ENCODE measurements at places on chromosomes 4 and X. TPM values are rescaled to one million over a fixed set of nuclear protein-coding genes. Genes with fewer than 3 reads are reported as not detected.

The CLDN34 gene
- total RNA-seq, result not detected

The GLRA2 gene
- not detected for total RNA-seq

The FUNDC2 gene
- total RNA-seq, result 85.3 TPM

The CFAP299 gene
- not detected for total RNA-seq

The RHOXF2B gene
- not detected for total RNA-seq

The ANOS1 gene
- 2.3 TPM for total RNA-seq

The LRIT3 gene
- 0.26 TPM for total RNA-seq

The HSFX1 gene
- total RNA-seq, result 2.2 TPM

The ANXA3 gene
- total RNA-seq, result 5.3 TPM

The NLGN4X gene
- 1.6 TPM for total RNA-seq

DNA sequence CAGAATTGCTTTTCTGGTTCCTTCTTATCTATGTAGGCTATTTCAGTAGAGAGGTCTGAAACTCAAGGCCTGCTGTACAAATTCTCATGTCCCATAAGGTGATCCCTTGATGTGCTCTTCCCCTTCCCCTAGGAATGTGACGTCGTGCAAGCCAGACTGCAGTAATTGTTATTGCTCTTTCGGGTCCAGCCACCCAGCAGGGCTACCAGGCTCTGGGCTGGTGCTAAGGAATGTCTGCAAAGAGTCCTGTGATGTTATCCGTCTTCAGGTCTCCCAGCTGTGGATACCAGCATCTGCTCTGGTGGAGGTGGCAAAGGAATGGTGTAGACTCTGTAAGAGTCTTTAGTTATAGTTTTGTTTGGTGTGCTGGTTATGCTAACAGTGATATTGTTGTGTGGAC lies 378.7 kb downstream of the C4orf33 start:
- DNase-seq, result no peak

DNA sequence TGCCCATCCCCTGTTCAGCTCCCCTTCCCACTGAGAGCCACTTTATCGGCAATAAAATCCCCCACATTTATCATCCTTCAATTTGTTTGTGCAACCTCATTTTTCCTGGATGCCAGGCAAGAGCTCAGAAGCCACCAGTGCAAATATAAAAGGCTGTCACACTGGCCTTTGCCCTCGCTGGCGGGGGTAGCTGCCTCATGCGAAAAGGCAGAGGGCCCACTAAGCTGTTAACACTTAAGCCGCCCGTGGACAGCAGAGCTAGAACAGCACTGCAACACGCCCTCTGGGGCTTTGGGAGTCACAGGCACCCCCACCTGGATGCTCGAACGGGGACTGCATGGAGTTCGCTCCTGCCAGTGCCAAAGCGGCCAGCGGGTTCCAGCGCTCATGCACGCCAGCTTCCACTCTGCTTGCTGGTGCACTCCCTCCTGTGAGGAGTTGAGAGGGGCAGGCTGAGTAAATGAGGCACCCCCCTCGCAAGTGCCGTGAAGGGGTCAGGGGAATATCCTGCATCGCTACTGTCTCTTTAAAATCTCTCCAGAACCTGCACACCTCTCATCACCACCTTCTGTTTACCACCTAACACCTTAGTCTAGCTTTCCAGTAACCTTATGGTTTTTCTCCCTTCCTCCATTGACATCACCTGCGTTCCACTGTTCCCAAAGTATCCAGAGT lies 99.5 kb downstream of the SORBS2 start:
- DNase-seq, result no peak

- peak; percentile 81 for DNase-seq
These were observed 111.0 kb downstream of the DHX15 start for GRCh38 chr4:24473309-24473721.

DNA sequence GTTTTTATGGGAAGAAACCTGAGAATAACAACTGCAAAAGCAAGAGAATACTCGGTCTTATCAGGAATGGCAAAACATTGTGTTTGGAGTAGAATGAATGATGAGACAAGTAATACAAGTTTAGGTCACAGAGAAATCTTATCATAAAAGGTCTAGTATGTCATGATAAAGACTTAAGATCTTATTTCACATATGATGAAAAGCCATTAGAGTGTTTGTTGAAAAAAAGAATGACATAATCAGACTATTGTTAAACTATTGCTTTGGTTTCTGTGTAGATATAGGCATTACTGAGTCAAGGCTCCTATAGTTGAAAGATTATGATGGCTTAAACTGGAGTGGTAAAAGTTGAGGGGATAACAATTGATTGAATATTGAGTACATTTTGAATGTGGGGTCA lies 603.6 kb downstream of the CCSER1 start:
- no peak for DNase-seq

GRCh38 chrX:72254816-72255215 lies 16.0 kb upstream of the ERCC6L start:
- no peak for DNase-seq

DNA sequence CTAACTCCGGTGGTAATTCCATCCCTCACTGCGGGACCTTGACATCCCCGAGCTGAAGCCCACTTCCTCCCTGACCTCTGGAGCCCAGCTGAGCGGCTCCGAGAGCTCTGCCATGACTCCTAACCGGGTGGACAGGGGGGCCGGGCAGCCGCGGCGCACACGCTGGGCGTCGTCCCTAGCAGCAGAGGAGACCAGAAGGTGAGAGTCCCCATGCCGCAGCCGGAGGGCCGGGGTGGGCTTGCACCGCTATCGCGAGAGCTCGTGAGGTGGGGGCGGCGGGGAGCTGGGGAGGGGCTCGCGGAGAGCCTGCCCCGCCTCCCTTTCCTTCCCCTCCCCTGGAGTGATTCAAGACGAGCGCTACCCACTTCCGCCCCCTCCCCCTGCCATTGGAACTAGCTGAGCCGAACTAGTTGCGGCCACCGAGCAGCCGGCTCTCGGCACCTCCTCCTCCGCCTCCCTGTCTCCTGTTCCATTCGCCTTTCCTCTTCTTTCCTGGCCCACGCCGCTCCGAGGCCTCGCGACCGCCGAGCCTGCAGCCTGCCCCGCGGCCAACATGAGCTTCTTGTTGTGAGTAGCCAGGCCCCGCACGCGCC lies at the start of gene MOB1B:
Gene MOB1B (plus strand): TSS at position 386 of the 593 bp plus-strand sequence. CDS start 168 bp downstream, at position 554.
- peak; percentile 93 for DNase-seq

- DNase-seq, result no peak
These were observed 389.6 kb upstream of the IGFBP7 start for GRCh38 chr4:57499786-57500185.

- no peak for DNase-seq
These were observed 1.1 kb upstream of the ATP11C start for GRCh38 chrX:139933904-139934303.

GRCh38 chrX:19810802-19811201 lies 76.6 kb downstream of the SH3KBP1 start:
- no peak for DNase-seq

GRCh38 chr4:180550106-180550505 lies 1693.1 kb upstream of the TENM3 start:
- no peak for DNase-seq

DNA sequence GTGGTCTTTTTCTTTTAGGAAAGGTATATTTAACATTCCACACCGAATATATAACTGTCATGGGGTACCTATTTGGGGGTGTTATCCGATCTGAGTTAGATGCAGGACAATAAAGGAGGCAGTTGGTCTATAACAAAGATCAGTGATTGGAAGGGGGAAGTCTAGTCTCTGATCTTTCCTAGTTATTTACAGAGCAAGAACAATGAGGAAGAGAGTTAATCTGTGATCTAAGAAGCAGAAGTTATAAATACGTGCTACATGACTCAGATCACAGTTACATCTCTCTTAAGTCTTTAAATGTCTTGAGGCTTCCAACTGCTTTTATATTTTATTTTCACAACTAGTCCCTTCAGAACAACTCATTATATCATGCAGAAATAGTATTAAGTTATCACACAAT lies 33.2 kb upstream of the ARMCX4 start:
- no peak for DNase-seq

GRCh38 chr4:152927737-152928136 lies 8.4 kb upstream of the FHDC1 start:
- DNase-seq, result no peak

DNA sequence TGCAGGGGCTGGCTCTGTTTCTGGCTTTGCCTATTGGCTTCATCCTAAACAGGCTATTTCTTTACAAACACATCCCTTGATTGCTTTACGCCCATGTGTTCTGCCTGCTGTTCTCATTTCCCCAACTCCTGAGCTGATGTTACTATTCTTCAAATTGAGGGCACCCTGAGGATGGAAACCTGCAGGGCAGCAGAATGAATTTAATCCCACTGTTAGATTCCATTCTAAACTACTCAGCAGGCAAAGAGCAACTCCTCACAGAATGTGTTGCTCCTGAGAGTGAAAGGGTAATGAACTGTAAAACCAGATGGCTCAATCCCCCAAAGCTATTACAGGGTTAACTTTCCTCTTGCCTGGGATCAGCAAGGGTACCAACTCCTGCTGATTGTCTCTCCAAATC lies 75.7 kb downstream of the ANKRD50 start:
- no peak for DNase-seq

DNA sequence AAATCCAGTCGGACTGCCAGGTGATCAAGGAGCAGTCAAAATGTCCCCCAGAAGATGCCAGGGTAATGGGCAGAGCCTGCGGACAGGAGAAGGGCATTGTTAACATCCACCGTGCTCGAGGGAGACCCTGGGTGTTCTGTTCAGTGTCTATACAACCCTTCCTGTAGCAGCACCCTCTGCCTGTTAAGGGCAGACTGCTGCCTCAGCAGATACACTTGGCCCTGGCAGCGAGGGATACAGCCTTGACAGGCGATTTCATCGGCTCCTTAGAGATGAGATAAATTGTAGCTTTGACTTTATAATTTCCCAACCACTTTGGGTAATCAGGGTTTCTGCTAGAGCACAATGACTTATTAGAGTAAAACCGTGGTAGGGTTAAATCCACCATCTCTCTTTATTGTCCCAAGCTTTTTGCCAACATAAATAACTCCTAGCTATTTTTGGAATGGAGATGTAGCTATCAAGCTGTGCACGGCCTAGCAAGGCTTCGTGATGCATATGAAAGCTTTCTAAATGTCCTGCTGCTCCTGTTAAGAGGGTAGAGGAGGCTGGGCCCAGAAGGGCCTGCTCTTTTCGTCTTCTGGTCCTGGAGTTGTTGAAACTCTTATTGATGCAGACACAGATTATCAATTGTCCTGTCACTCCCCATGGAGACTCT lies 195.9 kb downstream of the CPEB2 start:
- no peak for DNase-seq

DNA sequence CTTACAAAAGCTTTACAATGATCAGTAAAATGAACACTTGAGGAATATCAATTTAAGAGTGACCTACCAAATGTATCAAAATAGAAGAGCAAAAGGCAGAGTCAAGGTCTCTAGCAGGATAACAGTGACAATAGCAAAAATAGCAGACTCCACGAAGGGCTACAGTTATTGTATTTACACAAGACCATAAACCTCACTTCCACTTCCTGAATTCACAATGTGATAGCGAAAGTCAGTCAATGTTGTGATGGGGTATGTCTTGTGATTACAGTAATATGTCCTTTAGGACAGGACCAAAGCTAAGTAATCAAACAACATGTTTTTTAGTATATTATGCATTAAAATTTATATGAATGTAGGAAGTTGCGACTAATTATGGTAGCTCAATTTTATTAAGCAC lies 139.6 kb downstream of the IQCM start:
- no peak for DNase-seq

DNA sequence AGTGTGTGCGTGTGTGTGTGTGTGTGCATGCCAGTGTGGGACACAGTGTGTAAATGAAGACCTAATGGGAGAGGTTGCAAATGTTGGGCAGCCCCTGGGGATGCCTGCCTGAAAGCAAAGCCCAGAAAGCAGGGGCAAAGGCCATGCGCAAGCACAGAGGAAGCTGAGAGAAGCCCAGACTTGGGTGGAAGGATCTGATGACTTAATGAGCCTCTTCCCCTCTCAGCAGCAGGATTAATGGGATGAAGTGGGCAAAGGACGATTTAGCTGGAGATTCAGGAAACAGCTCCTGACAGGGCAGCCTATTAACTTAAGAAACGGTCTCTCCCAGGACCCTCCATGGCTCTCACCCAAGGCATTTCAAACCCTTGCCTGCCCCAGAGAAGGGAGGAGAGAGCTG lies 107.3 kb downstream of the EFNB1 start:
- DNase-seq, result no peak

GRCh38 chrX:28552322-28552721 lies 34.9 kb upstream of the IL1RAPL1 start:
- no peak for DNase-seq

- no peak for DNase-seq
These were observed 35.5 kb upstream of the GPC3 start for GRCh38 chrX:134020910-134021309.

GRCh38 chrX:153539171-153539978 lies 21.9 kb downstream of the ATP2B3 start:
- DNase-seq, result peak; percentile 78

- no peak for DNase-seq
These were observed 331.0 kb upstream of the EMCN start for GRCh38 chr4:100848841-100849240.

DNA sequence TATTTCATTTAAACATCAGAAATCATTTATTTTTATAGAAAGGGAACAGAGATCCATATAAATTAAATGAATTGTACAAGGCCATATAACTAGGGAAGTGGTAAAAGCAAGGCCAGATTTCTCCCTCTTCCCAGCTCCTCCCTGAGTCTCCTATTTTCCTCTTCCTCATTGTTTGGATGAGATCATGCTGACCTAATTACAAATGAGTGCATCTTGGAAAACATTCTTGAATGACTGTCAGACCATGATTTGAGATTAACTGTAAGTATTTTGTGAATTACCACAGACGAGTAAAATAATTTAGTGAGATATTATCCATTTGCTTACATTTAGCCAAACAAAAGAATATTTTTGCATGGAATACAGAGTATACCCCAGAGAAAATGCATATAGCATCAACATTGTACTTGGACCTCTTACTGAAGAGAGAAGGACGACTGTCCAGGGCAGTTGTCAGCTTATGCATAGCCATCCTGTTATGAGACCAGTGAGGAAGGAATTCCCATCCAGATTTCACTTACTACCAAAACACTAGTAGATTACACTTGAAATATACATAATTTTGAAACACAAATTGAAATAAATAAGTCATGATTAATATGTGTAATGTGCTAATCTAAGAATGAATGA lies 47.3 kb downstream of the SLAIN2 start:
- no peak for DNase-seq

- DNase-seq, result no peak
These were observed 30.3 kb downstream of the PDS5A start for GRCh38 chr4:39947417-39947816.

DNA sequence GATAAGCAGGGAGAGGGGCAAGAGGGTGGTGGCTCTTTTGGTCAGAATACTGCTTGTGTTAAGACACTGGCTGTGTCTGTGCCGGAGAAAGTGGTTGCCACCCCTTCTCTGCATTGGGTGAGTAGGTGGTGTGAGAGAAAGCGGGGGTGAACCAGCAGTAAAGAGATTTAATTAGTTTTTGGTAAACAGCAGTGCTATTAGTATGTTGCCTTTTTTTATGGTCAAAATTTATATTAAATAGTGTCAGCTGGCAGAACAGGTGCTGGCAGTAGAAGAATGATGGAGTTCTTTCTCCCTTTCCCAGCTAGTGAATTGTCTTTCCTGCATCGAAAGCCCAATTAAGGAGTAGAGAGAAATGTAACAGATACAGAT lies 181.6 kb downstream of the LARP7 start:
- no peak for DNase-seq
